Forelimb muscle (tissue), 1 donor: ENCODE measurements at places on chromosomes 4 and X. TPM values are rescaled to one million over a fixed set of nuclear protein-coding genes. Genes with fewer than 3 reads are reported as not detected.

LRRC66 gene
- 2.3 TPM for polyA plus RNA-seq

DNA sequence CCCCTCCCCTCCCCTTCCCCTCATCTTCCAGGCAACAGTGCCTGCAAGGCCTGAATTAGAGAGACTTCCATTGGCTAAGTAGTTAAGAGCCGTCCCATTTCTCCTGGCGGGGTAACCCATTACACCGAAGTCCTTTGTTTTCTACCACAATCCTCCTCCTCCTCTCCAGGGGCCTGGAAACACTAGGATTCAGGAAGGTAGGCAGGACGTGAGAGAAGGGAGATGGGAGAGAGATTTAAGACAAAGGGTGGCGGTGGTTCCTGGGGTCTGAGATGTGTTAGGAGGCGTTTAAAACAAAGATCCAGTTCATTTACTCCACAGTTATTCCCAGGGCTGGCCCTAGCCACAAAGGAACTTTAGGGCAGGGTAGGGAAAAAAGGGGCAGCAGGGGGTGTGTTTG is 28.0 kb downstream of the NYX start:
- DNase-seq = no peak

NPY1R gene
- 3.1 TPM for polyA plus RNA-seq

DNA sequence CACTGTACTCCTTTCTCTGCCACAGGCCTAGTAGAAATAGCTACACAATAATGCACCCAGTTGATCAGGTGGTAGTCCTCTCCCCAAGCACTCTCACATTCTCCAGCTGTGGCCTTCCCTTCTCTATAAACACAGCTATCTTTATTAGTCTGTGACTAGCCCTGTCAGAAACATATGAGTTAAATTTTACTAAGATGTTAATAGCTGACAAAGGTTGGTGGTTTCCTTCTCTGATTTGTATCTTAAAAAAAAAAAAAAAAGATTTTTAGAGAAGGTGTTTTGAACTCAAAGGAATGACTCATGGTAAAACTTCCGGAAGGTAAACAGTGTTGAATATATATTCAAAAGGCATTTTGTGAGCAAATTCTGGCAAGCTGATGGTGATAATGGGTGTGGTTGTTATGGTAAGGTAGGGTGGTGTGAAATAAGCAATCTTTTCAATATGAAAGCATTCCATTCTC is 327.4 kb downstream of the PPP3CA start:
- no peak for DNase-seq

DNA sequence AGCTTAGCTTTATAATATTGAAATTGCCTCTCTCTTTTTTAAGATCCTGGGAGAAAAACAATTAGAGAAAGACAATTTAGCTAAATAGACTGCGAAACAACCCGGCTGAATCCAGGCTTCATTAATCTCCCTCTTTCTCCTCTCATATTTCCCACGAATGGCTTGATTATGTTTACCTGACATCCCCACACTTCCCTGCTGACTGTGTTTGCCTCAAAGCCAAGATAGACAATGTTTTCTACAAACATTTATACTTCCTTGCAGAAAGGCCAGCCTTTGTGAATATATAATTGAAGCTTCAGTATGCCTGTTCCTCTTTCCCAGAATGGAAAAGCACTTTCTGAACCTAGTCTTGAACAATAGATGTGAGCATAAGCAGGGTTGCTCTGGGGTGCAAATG is 566.8 kb downstream of the PDHA2 start:
- no peak for DNase-seq

GRCh38 chrX:129731228-129731627 is 7.6 kb upstream of the XPNPEP2 start:
- no peak for DNase-seq

- no peak for DNase-seq
Measured at GRCh38 chr4:15675356-15675755, 6.3 kb upstream of the FAM200B start.

PAGE5 gene
- not detected for polyA plus RNA-seq

GRCh38 chr4:47551682-47552081 is 66.6 kb downstream of the ATP10D start:
- no peak for DNase-seq

DNA sequence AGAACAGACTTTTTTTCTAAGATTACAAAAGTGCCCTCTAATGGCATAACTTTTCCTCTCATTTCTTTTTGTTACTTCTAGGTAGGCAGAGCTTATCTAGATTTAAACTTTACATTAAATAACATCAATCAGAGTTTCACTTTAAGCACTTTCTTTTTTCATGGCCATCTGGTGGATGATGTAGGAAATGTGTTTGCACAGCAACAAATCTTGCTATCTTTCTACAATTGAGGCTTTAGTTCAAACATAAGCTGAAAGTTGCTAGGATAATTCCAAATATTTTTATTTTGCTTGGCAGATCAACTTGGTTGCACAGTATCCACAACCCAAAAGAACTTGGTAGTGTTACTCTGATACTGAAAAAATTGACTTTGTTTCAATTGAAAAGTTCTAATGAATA is 22.0 kb downstream of the NDNF start:
- DNase-seq = no peak

PDE5A gene
- polyA plus RNA-seq = 16.1 TPM

- DNase-seq = no peak
Measured at GRCh38 chr4:175691791-175692190, 120.3 kb downstream of the GPM6A start.

GRCh38 chrX:19629541-19629940 is 114.2 kb upstream of the MAP3K15 start:
- no peak for DNase-seq

DNA sequence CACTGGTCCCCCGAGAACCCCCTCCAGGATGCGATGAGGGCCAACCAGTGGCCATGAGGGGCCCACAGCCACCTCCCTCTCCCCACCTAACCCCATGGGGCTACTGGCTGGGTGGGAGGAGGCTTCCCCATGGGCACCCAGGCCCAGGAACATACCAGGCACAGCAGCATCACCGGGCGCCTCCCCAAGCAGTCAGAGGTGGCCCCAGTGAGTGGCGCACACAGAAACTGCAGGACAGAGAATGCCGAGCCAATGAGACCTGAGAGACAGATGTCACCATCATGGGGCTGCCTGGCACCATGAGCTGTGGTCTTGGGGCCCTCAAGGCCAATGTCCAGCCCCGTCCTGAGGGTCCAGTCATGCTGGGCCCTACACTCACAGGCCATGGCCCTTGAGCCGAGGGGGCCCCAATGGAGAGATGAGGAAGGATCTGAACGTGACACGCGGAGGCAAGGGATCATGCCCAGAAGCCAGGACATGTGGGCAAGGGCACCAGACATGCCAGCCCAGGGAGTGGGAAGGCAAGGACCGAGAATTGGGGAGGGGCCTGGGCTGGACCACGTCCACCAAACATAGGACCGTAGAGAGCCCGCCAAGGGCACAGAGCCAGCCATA is 30.1 kb downstream of the NOP14 start:
- DNase-seq = no peak

DNA sequence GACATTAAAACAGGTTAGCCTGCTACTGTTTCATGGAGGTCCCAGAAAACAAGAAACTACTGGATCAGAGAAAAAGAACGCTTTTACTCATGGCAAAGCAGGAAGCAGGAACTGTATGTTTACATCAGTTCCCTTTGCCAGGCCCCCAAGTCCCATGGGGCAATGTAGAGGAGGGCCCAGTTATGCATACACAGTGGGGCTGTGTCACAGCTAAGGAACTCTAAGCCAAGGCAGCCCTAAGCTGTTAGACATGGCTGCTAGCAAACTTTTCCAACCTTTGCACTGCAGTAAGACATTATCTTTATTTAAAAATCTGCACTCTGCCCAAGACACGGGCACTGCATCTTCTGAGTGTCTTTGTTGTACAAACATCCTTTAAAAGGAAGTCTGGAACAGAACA is 975.8 kb downstream of the C4orf33 start:
- no peak for DNase-seq

DNA sequence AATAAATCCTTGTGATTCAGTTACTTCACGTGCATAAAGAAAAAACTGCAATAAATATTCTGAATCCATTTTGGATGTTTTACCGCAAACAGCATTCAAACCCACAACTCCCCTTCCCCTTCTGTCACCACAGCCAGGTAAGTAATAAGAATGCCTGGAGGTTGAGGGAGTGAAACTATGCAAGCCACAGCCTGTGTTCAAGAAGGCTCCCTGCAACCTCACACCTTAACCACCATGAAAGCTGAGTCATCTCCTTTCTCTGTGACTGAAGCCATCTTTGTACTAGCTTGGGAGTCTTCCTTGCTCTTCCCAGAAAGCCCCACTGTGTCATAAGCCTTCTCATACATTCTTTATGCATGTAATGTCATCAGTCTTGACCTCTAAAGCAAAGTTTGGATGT is 297.0 kb upstream of the PUDP start:
- no peak for DNase-seq

DNA sequence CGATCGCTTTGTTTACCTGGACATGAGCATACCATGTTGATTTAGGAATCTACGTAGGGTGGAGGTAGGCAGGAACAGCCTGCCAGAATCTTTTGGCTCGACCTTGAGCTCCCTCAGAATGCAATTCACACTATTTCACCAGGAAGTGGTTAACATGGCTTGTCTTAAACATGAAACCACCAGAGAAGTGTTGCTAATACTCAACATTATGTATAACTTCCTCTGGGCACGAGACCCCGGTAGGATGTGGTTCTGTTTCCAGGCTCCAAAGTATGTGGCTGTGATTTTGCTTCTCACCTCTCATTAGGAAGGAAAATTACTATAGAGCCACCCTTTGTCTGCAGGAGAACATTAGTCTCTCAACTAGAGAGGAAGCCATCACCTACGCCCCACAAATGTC is 59.0 kb upstream of the VCX3B start:
- no peak for DNase-seq

RPL39 gene
- polyA plus RNA-seq = 3,298 TPM

GRCh38 chr4:102493257-102493656 is 7.9 kb upstream of the NFKB1 start:
- DNase-seq = no peak

PPEF2 gene
- 0.30 TPM for polyA plus RNA-seq

GRCh38 chr4:78138252-78138651 is 81.1 kb downstream of the FRAS1 start:
- no peak for DNase-seq

ODAPH gene
- 0.25 TPM for polyA plus RNA-seq

PDE6B gene
- 16.1 TPM for polyA plus RNA-seq

RNF175 gene
- 0.15 TPM for polyA plus RNA-seq

DNA sequence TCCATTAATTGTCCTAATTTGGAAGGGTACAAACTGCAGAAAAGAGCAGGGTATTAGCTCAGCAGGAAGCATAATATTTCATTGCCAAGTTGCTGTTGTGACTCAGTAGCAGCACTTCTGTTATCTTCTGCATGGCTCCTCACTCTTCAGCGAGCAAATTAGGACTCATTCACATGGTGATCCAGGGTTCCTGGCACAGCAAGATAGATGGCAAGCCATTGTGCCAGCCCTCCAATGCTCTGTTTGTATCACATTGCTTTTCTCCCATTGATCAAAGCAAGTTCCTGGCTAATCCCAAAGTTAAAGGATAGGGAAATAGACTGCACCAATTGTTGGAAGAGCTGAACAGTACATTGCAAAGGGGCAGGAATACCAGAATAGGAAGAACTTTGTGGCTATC is 382.5 kb upstream of the ATOH1 start:
- DNase-seq = no peak

GRCh38 chr4:4248885-4249203 is 821 bp upstream of the TMEM128 start:
- no peak for DNase-seq

- no peak for DNase-seq
Measured at GRCh38 chr4:175091649-175092048, 173.5 kb downstream of the ADAM29 start.

PGRMC2 gene
- polyA plus RNA-seq = 59.8 TPM

GRCh38 chrX:152932598-152933175 is 34.8 kb downstream of the ZNF185 start:
- DNase-seq = no peak

EGFL6 gene
- 72.1 TPM for polyA plus RNA-seq

- no peak for DNase-seq
Measured at GRCh38 chr4:37973441-37973840, 13.2 kb downstream of the PTTG2 start.

- DNase-seq = no peak
Measured at GRCh38 chr4:140237616-140238350, 83.8 kb upstream of the MAML3 start.

DNA sequence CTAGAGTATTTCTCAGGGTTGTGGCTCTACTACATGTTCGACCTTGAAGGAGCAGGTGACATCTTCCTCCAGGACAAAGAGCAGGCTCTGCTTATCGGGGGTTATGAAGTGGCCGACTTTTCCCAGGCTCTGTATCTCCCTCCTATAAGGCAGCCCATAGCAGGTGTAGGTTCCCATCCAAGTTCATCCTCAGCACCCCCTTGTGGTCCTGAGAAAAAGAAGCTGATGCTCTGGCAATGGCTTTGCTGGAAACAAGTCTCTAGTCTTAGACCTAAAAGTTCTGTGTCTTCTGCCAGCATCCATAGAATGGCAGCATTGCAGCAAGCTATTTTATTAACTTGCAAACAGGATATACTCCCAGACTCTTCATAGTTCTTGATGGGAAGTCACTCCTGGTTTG is 836.6 kb upstream of the PRKX start:
- DNase-seq = no peak

AR gene
- polyA plus RNA-seq = 7.6 TPM

DNA sequence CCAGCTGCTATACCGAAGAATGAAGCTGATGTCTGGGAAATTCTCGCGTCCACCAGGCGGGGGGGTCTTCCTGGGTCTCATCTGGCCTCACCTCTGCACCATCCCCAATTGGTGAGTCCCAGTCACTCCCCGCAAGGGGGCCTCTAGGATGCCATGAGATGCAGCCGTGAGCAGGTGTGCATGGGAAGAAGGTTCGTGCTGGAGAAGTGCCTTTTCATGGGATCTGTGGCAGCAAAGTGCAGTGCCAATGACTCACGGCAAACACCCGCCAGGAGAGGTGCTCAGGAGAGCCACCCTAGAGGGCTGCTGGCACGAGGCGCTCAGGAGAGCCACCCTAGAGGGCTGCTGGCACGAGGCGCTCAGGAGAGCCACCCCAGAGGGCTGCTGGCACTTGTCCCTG is 55.1 kb downstream of the CPZ start:
- no peak for DNase-seq

GRCh38 chrX:153460826-153461225 is 9.6 kb downstream of the HAUS7 start:
- no peak for DNase-seq
